Putamen (tissue), 1 donor: ENCODE measurements at places on chromosomes 12 and 14.

DNA sequence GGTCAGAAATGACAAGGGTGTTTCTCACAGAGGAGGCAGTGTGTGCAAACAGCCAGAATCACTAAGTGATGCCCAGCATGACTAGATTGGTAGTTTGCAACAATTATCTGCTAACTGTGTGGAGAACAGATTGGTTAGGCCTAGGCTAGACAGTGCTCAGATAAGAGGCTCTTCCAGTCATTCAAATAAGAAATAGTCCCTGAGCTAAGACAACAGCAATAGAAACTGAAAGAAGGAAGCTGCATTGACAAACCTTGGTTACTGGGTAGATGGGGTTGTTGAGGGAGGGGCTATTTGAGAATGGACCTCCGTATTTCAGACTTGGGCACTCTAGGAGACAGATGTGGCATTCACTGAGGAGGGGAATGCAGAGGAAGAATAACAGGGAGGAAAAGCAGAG is 255.0 kb upstream of the NPAS3 start:
- DNase-seq = no peak

- no peak for DNase-seq
These were observed 220.5 kb upstream of the PRICKLE1 start for GRCh38 chr12:42810006-42810405.

- DNase-seq = peak; percentile 9
These were observed 231.7 kb downstream of the NRXN3 start for GRCh38 chr14:78401866-78402265.

- DNase-seq = no peak
These were observed 101.9 kb upstream of the RTL1 start for GRCh38 chr14:101005447-101005846.

GRCh38 chr14:51424041-51424440 is 184.0 kb downstream of the TMX1 start:
- no peak for DNase-seq

DNA sequence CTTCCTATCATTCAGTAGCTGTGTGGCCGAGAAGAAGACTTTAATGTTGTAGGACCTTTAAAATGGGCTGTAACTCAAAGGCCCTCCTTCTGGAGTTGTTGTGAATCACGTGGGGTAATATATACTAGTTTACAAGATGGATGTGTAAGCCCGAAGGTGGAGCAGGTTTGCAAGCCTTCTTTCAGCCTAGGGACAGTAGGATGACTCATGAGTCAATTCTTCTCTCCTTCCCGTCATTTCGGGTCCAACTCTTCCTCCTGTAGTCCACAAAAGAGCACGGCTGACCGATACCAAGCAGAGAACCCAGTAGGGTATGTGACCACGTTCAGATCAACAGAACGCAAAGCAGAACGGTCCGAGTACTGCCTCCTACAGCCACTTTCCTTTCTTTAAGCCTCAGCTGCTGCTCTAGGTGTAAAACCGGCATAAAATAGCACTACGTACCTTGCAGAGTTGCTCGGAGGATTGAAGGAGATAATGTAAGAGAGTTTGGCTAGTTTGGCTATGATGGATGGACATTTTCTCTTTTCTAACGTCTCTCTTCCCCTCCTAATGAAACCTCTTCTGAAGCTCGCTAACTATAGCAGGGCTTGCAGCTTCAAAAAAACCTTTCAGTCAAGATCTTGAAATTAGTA is 1.3 kb upstream of the RASSF3 start:
- no peak for DNase-seq

DNA sequence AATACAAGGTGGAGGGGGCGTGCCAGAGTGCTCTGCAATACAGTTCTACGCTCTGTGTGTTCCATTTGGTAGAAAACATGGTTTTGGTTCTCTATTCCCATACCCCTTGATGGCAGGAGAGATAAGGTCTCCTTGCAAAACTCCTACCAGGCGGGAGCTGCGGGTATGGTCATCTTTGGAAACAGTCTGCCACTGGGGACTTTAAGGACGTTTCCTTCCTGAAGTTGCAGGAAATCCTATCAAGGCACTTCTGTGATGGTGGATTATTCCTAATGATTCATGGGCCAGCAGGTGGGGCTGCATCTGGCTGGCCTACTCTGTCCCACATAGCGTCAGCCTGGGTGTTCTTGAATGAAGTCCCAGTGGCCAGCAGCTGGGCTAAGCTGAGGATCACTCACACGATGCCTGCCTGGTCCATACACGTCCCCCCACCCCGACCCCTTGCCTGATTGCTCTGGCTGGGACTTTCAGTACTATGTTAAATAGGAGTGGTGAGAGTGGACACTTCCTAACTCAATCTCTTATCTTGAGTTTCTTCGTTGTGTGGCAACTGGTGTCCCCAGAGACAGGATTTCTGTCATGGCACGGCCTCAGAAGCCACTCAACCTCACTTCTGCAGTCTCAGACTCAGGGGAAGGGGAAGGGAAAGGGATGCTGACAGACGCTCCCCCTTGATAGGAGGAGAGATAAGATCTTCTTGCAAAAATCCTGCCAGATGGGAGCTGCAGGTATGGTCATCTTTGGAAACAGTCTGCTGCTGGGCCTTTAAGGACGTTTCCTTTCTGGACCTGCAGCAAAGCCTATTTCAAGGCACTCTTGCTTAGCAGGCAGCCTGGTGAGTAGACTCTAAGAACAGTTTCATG is 61.0 kb upstream of the FKBP4 start:
- no peak for DNase-seq

GRCh38 chr12:62653740-62654139 is 187.1 kb downstream of the MON2 start:
- DNase-seq = no peak

- DNase-seq = no peak
These were observed 410.0 kb upstream of the CCDC196 start for GRCh38 chr14:66076176-66076575.

DNA sequence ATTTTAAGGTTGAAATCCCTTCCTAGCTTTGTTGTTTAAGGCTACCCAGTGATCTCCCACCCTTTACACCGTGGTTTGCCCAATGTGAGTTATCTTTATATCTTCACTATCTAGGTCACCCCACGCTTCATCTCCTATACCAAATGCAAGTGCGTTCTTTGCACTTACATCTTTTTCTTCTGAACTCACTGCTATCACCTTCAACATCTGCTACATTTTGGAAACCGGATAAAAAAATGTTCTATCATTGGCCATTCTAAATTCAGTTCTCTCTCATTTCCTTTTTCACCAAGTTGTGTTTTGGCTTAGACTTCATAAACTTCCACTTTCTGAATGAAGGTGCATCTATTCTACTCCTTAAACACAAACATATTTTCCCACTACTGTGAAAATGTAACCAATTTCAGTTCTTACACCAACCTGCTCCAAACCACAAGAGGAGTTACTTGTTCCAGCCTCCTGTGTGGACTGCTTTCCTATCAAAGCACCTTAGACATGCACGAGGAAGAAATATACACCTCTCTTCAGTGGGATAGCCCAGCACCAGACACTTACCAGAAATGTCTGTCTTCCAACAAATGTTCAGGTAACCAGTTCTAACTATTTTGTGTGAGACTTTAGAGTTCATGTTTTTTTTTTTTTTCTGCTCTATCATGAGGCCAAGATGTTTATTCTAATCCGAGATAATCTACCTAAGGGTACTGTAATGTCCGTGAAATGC is 21.9 kb downstream of the CLEC9A start:
- DNase-seq = no peak

DNA sequence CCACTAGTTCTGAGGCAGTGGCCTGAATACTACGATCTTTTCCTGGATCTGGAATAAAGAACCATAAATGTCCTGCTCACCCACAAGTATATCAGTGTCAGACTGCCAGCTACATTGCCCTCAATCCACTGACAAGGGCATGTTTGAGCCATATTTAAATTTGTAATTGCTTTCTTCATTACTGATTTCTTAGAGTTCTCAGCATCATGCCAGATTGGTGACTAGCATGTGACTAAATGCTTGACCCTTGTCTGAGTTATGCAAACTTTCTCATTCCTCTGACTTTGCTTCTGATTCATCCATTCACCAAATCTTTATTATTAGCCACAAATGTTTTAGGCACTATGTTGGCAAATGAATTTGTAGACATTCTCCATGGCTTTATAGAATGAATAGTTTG is 143.6 kb upstream of the SLC16A7 start:
- no peak for DNase-seq

GRCh38 chr12:1380171-1380851 is 214.1 kb downstream of the FBXL14 start:
- no peak for DNase-seq

DNA sequence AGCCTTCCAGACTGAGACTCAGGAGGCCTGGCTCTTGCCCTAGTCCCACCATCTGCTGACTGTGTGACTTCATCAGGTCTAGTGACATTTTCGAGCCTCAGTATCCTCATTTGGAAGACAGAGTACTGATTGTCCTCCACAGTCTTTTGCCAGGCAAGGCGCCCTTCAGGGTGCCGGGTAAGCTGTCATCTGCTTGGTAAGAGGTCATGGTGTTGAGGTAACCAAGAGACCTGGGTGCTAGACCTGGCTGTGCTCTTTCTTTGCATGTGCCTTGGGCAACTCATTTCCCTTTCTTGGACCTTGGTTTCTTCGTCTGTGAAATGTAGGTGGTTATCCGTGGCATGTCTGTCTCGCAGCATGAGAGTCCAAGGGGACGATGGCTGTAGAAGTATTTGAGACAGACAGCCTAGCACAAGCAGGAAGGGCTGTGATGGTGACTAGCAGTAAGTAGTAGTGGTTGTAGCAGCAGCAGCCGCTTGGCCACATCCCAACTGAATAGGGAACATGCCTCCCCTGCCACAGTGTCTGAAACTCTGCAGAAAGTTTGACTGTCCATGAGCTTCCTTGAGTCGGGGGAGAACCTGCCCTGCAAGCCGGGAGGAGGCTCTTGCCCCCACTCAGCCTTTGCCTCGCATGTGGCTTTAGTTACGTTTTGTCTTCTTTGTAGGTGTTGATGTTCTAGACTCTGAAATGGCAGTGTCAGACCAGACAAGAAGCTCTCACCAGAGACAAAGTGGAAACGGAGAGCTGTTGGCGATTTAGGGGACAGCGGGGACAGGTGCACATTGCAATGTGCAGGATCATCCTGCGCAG is 40.3 kb downstream of the EVL start:
- DNase-seq = no peak

DNA sequence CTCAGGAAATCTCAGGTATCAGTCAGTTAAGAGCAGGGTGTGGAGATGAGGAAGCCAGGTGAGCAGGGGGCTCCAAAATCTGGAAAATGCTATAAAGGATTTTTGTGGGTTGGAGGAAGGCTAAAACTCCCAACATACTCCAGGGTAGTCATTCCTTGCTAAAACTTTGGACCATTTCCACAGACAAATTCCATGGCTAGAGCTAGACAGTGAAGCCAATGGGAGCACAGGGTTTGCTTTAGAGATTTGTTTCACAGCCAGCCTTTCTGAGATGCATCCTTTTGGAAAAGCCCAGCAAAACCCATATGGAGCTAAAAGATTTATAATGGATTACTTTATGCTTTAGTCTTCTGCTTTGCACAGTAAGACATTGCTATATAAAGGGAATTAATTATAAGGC is 146.5 kb downstream of the SAMD4A start:
- DNase-seq = no peak

GRCh38 chr14:76920331-76921087 is 94.3 kb downstream of the LRRC74A start:
- DNase-seq = no peak

DNA sequence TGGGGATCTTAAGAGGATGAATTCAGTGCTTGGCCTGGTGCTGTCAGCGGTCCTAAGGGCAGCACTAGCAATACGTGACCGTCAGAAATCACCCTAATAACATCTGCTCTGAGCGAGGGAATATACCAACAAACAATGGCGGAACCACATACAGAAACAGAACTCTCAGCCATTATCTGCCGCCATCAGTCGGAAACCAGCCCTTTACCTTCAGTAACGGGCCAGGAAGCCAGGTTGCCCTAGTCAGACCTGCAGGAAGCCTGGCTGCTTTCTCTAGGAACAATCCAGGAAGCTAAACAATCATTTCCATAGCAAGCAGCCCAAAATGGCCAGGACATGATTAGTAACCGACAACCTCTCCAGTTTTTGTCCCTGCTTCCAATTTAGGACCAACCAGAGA is 5.6 kb downstream of the CDCA4 start:
- no peak for DNase-seq

GRCh38 chr14:29548948-29549370 is 378.7 kb downstream of the PRKD1 start:
- DNase-seq = peak; percentile 73

- DNase-seq = no peak
These were observed 15.4 kb upstream of the PRIMA1 start for GRCh38 chr14:93803408-93804318.
